ENCODE measurements at places on chromosomes 6 and 20. TPM values are rescaled to one million over a fixed set of nuclear protein-coding genes. Genes with fewer than 3 reads are reported as not detected.
A peak's percentile ranks its signal among the peaks of the same experiment; 100 is the strongest.

CST4 gene
- total RNA-seq = not detected

GRCh38 chr6:112199001-112199403 is 55.4 kb downstream of the LAMA4 start:
- H3K27me3 ChIP-seq = peaks cover 12% of the 10 kb centered on the region
- no peak overlapping the region for H3K4me3 ChIP-seq
- no peak for DNase-seq
- H3K4me1 ChIP-seq = no peaks in the 10 kb centered on the region
- no peaks in the 10 kb centered on the region for H3K36me3 ChIP-seq

- H3K27me3 ChIP-seq = no peaks in the 10 kb centered on the region
- H3K27ac ChIP-seq = no peak overlapping the region
- H3K4me3 ChIP-seq = no peak overlapping the region
- no peaks in the 10 kb centered on the region for H3K36me3 ChIP-seq
- no peak for DNase-seq
These were observed 42.3 kb upstream of the ATXN1 start for GRCh38 chr6:16803294-16804200.

- peaks cover 48% of the 10 kb centered on the region for H3K4me1 ChIP-seq
- H3K27me3 ChIP-seq = peaks cover 68% of the 10 kb centered on the region
- peak overlapping the region; percentile 79 for H3K4me3 ChIP-seq
- H3K36me3 ChIP-seq = peaks cover 4% of the 10 kb centered on the region
- DNase-seq = peak; percentile 75
- peak overlapping the region; percentile 85 for H3K27ac ChIP-seq
These were observed 802 bp upstream of the NRN1 start for GRCh38 chr6:6007366-6008088.

EDN1 gene
- total RNA-seq = not detected

POM121L2 gene
- not detected for total RNA-seq

DNA sequence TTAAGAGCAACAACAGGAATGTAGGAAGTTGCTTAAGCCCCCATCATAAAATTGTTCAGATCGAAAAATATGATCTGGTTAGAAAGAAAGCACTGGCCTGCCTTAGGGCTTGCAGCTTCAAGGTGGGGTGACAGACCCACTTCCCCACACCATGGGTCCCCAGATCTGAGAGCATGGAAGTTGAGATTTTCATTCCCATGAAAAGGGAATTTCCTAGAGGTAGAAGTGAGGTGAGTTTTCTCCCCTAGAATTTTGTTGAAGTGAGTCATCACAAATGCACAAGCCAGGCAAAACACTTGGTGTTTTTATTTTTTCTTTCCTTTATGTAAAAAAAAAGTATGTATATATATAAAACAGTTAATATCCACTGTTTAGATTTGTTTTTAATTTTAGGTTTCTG is 213.6 kb upstream of the SUPT3H start:
- peaks cover 74% of the 10 kb centered on the region for H3K4me1 ChIP-seq
- H3K36me3 ChIP-seq = no peaks in the 10 kb centered on the region
- H3K4me3 ChIP-seq = no peak overlapping the region
- no peak overlapping the region for H3K27ac ChIP-seq
- DNase-seq = no peak

GRCh38 chr6:160455081-160455480 is 106.9 kb downstream of the SLC22A3 start:
- no peak overlapping the region for H3K27ac ChIP-seq
- H3K4me3 ChIP-seq = no peak overlapping the region
- peaks cover 12% of the 10 kb centered on the region for H3K4me1 ChIP-seq
- H3K36me3 ChIP-seq = no peaks in the 10 kb centered on the region
- no peak for DNase-seq

DNA sequence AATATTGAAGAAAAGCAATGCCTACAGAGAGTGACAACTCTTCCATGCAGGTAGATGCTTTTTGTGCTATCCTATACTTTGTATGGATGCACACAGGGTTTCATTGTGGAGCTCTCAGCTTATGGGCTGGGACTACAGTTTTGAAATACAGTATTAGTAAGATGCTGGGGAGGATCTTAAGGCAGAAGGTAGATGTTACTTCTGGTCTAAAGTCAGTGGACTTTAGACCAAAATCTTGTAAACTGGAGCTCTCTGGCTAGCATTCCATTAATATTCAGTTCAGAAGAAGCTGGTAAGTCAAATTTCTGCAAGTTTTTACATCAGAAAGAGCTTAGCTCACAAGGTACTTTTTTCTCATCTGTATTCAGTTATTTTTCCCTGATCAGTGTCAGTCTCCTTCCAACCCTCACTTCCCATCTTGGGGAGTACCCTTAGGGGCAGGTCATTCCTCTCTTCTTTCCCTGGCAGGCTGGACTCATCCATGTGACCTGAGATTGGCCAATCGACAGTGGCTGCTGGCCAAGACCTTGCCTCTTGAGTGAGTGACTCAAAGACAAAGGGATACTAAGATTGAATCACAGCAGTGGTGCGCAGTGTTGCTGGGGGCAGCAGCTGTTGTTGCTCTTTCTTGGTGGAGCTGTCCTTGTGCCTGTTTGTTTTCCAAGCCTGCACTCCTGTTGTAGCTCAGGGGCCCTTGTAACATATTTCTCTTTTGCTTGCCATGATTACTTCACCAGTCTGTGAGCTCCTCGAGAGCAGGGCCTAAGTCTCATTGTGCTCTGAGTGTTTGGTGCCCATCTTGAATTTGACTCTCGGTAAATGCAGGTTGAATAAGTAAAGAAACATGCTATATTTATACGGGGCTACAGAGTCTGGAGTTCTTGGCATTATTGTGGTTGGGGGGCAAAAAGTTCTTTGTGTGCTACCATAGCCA is 2.8 kb upstream of the PHF20 start:
- H3K27ac ChIP-seq = peak overlapping the region; percentile 100
- H3K36me3 ChIP-seq = peaks cover 15% of the 10 kb centered on the region
- H3K27me3 ChIP-seq = no peaks in the 10 kb centered on the region
- no peak overlapping the region for H3K4me3 ChIP-seq
- peak; percentile 77 for DNase-seq
- H3K4me1 ChIP-seq = peaks cover 46% of the 10 kb centered on the region

DNA sequence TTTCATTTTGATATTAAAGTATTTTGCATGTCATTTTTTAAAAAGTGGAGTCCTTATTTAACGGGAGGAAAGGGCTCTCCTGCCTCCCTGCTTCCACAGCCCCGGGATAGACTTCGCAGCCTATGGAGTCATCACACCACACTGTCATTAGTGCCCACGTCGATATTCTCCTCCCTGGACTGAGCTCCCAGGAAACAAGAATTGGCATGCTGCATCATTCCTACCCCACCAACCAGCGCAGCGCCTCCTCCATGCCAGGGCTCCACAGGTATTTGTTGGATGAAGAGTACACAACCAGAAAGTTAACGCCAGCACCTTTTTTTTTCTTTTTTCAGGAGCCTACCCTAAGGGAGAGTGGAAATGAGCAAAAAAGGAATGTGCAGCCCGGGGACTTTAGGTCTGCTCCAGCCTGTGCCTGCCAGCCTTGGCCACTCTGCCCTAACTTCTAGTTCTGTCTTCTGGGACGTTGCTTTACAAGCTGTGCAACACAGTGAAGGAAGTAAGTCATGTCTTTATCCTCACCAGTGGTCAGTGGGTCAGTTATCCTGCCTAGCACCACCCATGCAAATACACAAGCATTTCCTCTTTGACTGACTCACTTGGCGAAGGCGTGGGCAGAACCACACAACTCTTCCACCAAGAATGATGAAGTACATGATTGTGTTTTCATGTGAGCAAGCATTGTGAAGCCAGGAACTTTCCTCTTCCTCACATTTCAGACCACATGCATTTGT is 180.7 kb upstream of the UST start:
- peaks cover 10% of the 10 kb centered on the region for H3K27me3 ChIP-seq
- no peak overlapping the region for H3K4me3 ChIP-seq
- H3K27ac ChIP-seq = no peak overlapping the region
- peaks cover 13% of the 10 kb centered on the region for H3K4me1 ChIP-seq

DNA sequence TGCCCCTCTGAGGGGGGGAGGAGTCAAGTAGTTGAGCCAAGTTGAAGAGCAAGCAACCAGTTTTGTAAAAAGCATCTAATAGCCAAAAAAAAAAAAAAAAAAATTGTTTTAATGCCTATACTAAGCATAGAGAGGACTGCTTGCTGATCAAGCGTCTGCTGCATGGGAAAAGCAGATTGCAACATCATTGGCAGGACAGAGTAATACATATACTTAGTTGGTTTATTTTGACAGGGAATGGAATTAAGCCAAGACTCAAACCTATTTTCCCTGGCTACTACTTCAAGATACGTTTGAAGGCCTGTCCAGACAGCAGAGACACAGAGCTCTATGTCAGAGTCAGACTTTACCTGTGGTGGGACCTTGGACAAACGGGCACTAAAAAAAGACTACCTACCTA is 120.5 kb downstream of the RTN4IP1 start:
- H3K4me1 ChIP-seq = peaks cover 15% of the 10 kb centered on the region
- H3K36me3 ChIP-seq = peaks cover 6% of the 10 kb centered on the region
- H3K4me3 ChIP-seq = peak overlapping the region; percentile 90
- H3K27me3 ChIP-seq = no peaks in the 10 kb centered on the region

DNA sequence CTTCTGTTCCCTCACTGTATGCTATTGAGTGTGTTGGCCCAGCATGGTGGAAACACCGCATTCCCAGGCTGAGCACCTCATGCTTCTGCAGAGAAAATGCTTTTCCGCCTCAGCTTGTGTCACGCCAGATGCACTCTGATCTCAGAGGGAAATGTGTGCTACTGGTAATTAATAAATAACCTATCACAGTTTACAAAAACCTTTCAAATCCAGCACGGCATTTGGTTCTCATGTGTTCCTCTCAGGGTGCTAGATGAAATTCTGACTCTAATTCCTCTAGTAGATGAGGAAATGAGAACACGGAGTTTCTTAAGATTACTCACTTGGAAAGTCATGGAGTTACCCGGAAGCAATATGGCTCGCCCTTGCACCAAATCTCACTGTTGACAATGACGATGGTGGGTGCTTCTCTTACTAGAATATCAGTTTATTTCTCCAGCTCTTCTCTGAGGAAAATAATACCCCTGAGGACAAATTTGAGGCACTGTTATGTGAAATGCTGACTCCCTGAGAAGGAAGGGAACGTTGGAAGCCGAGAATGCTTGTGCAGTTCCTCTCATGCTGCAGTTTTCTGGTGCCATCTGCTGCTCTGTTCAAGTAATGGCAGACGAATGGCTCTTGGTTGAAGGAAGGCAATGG is 116.6 kb downstream of the RNF144B start:
- no peak overlapping the region for H3K27ac ChIP-seq
- no peak overlapping the region for H3K4me3 ChIP-seq
- no peaks in the 10 kb centered on the region for H3K36me3 ChIP-seq
- peaks cover 2% of the 10 kb centered on the region for H3K27me3 ChIP-seq
- peak; percentile 46 for DNase-seq

- H3K4me1 ChIP-seq = peaks cover 15% of the 10 kb centered on the region
- no peak for DNase-seq
- H3K4me3 ChIP-seq = peak overlapping the region; percentile 66
- no peaks in the 10 kb centered on the region for H3K27me3 ChIP-seq
- no peaks in the 10 kb centered on the region for H3K36me3 ChIP-seq
These were observed 12.0 kb downstream of the ZCCHC3 start for GRCh38 chr20:309306-309840.

SOX18 gene
- total RNA-seq = not detected

GPR31 gene
- total RNA-seq = not detected

GRCh38 chr6:72382602-72383529 is 239.0 kb upstream of the KCNQ5 start:
- no peak overlapping the region for H3K4me3 ChIP-seq
- peaks cover 7% of the 10 kb centered on the region for H3K27me3 ChIP-seq
- no peaks in the 10 kb centered on the region for H3K4me1 ChIP-seq
- no peak overlapping the region for H3K27ac ChIP-seq
- no peak for DNase-seq

ZFP57 gene
- not detected for total RNA-seq

GRCh38 chr6:123625696-123626095 is 11.1 kb downstream of the TRDN start:
- H3K27me3 ChIP-seq = no peaks in the 10 kb centered on the region
- no peaks in the 10 kb centered on the region for H3K36me3 ChIP-seq
- no peak overlapping the region for H3K4me3 ChIP-seq
- DNase-seq = no peak

LGSN gene
- not detected for total RNA-seq

PRDM1 gene
- 24.7 TPM for total RNA-seq

DNA sequence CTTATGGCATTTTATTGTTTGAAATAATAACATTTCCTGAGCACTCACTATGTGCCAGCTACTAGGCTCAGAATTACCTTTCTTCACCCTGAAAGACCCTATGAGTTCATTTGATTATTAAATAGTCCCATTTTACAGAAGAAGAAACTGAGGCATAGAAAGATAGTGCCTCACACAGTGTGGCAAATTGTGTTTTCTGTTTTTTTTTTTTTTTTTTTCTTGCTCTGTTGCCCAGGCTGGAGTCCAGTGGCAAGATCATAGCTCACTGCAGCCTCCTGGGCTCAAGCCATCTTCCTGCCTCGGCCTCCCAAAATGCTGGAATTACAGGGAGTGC is 59.7 kb upstream of the PTPN1 start:
- H3K4me1 ChIP-seq = peaks cover 14% of the 10 kb centered on the region
- no peak overlapping the region for H3K27ac ChIP-seq
- no peak overlapping the region for H3K4me3 ChIP-seq

- DNase-seq = no peak
- H3K4me1 ChIP-seq = peaks cover 31% of the 10 kb centered on the region
- H3K36me3 ChIP-seq = peaks cover 19% of the 10 kb centered on the region
- no peak overlapping the region for H3K27ac ChIP-seq
These were observed 159.8 kb upstream of the ARG1 start for GRCh38 chr6:131412960-131413830.

DNA sequence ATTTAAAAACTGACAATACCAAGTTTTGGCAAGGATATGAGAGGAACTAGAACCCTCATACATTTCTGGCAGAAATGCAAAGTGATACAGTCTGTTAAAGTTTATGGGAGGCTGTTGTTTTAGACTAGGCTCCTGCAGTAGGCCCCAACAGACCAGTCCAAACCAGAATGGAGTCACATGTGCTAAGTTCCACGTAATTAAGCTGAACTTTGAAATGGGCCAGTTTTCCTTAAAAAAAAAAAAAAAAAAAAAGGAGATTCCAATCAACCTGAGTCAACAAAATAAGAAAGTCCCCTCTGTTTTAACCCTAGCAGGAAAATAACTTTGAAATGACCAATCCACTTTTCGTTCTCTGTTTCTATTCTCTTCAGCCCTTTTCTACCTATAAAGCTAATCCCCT is 26.5 kb downstream of the IL17F start:
- no peak for DNase-seq
- no peak overlapping the region for H3K4me3 ChIP-seq
- H3K27me3 ChIP-seq = peaks cover 16% of the 10 kb centered on the region

PPP1R3D gene
- total RNA-seq = 3.9 TPM

DNA sequence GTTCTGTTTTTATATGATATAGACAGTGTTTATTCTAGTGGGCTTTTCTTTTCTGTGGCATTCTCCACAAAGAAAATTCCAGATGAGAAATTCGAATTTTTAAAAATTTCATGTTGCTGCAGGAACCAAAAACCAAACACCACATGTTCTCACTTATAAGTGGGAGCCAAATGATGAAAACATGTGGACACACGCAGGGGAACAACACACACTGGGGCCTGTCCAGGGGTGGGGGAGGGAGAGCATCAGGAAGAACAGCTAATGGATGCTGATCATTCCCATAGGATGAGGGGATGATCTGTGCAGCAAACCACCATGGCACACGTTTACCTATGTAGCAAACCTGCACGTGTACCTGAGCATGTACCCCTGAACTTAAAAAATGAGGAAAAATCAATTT is 499.0 kb upstream of the SLC35B3 start:
- H3K4me1 ChIP-seq = no peaks in the 10 kb centered on the region
- H3K36me3 ChIP-seq = no peaks in the 10 kb centered on the region
- DNase-seq = no peak

Measured in activated CD8-positive, alpha-beta T cell treated with anti-CD3 and anti-CD28 coated beads for 36 hours (primary cell).